Foreskin melanocyte (primary cell): ENCODE measurements at places on chromosomes 11 and 22.

GRCh38 chr11:66843776-66844495, 695 bp downstream of the RCE1 start:
- DNase-seq: no peak

GRCh38 chr11:96126917-96127595, 203.1 kb upstream of the MTMR2 start:
- DNase-seq: no peak

GRCh38 chr11:109612496-109612895, 190.5 kb downstream of the C11orf87 start:
- no peak for DNase-seq

DNA sequence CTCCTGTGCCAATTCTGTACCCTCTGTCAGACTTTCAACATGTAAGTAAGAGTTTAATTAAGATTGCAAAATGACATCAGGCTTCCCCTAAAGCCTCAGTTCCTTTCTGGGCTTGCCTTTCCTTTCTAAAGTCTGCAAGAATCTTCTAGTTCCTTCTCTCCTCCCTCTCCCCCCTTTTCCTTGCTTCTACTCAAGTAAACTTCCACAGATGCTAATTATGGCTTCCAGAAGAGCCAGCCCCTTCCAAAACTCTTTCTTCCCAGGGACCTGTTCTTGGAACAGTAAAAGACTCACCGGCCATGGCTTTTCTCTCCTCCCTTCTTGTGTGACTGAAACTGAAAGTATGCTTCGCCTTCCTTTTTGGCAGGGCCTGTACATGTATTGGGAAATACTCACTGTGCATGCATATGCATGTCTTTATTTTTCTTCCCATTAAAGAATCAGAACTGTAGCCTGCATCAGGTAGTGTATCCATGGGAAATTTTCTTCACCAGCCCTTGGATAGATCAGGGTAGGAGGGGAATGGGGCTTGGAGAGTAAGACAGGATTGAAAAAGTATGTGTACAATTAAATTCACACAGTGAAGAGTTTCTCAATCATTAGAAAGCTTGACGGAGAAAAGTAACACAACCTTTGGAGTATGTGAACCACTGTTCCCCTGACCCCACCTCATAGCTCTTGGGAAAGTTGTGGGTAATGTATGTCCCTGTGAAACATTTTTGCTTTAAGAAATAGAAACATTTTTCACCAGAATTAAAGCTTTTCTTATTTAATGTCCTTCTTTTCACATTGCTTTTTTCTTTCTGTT, at the start of gene CASP1:
Gene CASP1, minus strand, starts transcription at position 332 of the 808 bp plus-strand sequence. Its CDS starts 31 bp downstream, at position 301.
- DNase-seq: no peak

DNA sequence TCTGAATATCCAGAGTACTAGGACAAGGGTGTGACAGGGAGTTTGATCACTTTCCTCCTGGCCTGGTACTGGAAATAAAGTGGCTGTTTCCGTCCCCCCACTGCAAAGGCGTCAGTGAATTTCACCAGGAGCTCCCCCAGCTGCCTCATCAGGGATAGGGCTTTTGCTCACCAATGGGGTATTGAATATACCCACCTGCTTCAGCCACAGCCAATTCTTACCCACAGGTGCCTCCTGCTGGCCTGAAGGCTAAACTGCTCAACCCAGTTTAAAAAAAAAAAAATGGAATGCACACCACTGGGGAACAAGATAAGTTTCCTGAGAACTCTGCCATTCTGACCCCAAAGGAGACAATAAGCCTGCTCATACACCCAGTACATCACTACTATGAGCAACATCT, 65.3 kb upstream of the MS4A8 start:
- no peak for DNase-seq

DNA sequence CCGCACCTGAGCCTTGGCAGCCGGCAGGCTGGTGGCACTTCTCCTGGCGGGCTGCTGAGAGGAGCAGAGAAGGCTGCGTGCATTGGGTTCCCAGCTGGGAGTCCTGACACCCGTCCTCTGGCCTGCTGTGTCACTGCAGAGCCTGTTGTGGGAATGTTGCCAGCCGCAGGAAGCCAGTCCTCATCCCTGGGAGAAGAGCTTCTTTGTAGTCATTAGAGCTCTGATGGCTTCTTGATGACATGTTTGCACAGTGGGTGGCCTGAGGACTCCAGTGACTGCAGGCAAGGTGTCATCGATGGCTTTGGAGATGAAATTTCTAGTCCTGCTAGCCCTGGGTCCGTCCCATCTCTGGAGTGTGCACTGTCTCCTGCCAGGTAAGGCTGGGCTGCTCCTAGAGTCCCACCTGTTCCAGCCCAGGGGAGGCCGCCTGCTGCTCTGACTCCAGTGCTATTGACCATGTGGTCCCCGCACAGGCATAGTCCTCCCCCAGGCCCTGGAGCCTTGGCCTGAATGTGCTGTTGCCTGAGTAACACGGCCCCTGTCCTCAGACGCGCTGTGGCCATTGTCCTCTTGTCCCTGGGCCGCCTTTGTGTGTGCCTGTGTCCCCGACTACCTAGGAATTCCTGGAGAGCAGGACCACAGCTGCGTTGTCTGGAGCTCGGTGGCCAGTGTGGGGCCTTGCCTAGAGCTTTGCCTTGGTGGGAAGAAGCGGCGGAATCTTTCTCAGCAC, 129.2 kb downstream of the CACNA1I start:
- no peak for DNase-seq

DNA sequence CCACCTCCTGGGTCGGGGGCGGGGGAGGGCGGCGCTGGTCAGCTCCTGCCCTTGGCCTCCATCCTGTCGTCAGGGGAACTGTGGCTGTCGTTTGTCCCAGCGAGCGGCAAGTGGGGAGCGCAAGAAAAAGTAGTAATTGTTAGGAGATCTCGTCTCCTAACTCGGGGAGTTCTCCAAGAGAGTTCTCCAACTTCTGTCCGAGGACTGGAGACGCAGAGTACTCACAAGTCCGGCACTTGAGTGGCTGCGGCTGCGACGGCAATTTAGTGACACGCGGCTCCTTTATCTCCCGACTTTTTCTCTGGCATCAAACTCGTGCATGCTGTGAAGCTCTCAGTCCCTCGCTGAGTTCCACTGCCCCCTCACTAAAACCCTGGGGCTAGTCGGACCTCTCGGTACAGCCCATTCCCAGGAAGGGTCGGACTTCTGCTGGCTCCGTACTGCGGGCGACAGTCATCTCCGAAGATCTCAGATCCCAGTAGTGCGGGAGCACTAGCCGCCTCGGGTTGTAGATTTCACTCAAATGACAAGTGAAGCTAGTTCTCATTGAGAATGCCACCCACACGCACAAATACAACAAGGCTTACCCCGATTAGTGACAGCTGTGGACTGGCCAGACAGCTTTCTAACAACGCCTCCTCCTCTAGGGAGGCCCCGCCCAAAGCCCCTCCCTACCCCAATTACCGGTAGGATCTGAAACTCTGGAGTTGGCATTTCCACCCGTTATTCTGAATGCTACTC, at the start of gene PGR:
Gene PGR, minus strand, starts transcription at position 611 of the 741 bp plus-strand sequence. CDS start 743 bp downstream, outside the sequence.
- no peak for DNase-seq

DNA sequence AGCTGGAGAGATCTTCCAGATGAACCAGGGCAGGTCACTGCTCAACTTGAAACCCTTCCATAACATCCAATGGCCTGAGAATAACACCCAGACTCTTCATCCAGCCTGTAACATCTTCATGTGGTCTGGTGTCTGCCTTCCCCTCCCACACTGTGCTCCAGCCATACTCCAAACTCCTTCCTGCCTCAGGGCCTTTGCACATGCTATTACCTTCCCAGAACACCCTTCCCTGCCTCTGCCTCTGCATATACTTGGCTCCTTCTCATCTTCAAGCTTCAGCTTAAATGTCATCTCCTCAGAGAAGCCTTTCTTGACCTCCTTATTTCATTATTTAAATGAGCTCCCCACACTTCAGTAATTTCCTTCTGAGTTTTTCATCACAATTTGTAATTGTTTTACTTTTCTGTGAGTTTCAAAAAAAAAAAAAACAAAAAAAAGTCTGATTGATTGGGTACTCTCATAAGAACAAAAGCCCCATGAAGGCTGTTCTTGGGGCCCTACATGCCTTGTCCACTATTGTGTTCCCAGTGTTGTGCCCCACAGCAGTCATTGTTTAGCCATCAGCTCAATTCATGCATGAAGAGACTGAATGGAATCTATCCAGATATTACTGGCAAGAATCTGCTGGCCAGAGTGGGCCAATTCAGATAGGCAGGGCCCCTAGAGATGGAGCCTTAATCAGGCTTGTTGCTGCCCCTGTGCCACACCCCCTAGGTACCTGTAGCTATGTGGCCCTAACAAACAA, 22.1 kb downstream of the LMO1 start:
- no peak for DNase-seq

GRCh38 chr22:25105817-25106650, 93.6 kb upstream of the CRYBB3 start:
- DNase-seq: no peak

DNA sequence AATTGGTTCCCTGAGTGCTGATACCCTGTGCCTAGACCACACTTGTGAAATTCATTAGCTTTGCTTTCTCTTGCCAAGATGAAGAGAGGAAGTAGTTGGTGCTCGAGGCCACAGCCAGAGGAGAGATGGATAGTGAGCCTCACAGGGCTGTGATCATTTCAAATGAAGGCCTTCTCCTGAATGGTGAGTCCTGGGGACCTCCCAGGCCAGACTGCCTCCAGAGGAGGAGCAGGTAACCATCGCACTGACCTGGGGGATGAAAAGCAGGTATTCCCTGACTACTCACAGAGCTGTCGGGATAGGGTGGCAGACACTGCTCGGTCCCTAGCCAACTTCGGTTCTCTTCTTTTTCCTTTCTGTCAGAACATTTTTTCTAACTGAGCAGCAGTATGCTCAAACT, 4.8 kb upstream of the FXYD6 start:
- DNase-seq: no peak

GRCh38 chr11:111059726-111060125, 185.8 kb upstream of the POU2AF2 start:
- DNase-seq: no peak

DNA sequence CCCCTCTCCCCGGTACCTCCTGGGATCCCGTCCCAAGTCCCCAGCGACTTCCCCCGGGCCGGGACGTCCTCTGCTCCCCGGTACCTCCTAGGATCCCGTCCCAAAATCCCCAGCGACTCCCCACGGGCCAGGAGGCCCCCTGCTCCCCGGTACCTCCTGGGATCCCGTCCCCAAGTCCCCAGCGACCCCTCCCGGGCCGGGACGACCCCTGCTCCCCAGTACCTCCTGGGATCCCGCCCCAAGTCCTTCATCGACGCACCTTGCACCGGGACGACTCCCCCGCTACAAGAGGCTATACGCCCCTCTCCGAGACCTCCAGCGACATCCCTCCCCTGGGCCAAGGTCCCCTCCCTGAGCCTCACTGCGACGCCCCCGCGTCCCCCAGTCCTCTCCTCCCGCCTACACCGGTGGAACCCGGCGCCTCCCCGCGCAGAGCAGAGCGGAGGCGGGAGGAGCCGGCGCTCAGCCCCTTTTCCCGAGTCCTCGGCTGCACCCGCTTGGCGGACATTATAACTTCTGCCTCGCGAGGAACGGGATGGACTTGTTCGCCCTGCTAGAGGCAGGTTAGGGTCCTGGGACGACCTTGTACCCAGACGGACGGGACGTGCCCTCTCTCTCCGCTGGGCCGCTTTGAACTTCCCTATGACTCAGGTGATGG, 912 bp downstream of the KREMEN1 start:
- DNase-seq: no peak

GRCh38 chr11:19447150-19447566, 206.4 kb upstream of the E2F8 start:
- DNase-seq: no peak

DNA sequence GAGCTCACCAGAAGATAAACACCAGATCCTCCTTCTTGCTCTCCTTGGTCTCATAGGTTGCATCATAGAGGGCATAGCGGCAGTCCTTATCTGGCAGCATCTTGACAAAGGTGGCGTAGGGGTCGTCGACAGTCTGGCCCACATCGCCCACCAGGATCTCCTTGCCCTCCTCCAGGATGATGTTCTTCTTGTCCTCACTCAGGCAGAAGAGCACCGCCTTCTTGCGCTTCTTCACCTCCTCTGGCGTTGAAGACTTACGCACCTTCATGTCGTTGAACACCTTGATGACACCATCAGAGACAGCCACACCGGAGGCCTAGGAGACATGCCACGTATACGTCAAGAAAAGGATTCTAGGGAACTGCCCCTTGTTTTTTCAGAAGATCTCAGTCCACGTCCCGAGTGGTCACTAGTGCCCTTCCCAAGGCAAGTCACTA, 2.0 kb downstream of the CFL1 start:
- no peak for DNase-seq

GRCh38 chr11:10204021-10204420, 90.0 kb downstream of the SBF2 start:
- no peak for DNase-seq

- DNase-seq: no peak
Observed at GRCh38 chr22:49025791-49026493, 801.7 kb downstream of the BRD1 start.

- peak; percentile 64 for DNase-seq
Observed at GRCh38 chr11:63866211-63866610, 27.3 kb downstream of the MARK2 start.
